Tibial nerve (tissue), 4 donors: ENCODE measurements at places on chromosomes 16 and 17.

GRCh38 chr16:27374221-27374803 is 27.7 kb upstream of the IL21R start:
- no peak for DNase-seq

GRCh38 chr16:3027983-3028715 is 4.3 kb downstream of the THOC6 start:
- DNase-seq, result peak; percentile 49

GRCh38 chr16:56689171-56689570 is 6.9 kb downstream of the MT1X start:
- no peak for DNase-seq

GRCh38 chr16:23502466-23502865 is 7.8 kb downstream of the GGA2 start:
- no peak for DNase-seq

GRCh38 chr17:51914577-51914976 is 243.9 kb downstream of the CA10 start:
- no peak for DNase-seq

DNA sequence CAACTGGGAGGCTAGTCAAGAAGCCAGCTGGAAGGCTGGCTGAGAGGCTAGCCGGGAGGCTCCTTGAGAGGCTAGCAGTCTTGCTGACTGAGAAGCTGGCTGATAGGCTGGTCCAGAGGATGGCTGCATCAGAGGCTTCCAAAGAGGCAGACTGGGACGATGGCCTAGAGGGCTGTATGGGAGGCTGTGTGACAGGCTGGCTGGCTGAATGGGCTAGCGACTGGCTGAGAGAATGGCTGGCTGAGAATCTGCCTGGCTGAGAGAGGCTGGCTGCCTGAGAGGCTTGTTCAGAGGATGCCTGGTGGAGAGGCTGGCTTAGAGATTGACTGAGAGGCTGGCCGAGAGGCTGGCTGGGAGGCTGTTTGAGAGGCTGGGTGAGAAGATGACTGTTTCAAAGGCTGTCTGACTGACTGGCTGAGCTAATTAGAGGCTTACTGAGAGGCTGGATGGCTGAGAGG is 34.8 kb upstream of the ACSM2B start:
- DNase-seq, result no peak

- DNase-seq, result no peak
These were observed 8.7 kb downstream of the BCL7C start for GRCh38 chr16:30885196-30885595.

- DNase-seq, result no peak
These were observed 629 bp downstream of the GEMIN4 start for GRCh38 chr17:751269-752001.

- DNase-seq, result no peak
These were observed 24.0 kb downstream of the IL21R start for GRCh38 chr16:27425961-27426360.

GRCh38 chr17:49845321-49845720 is 2.5 kb downstream of the TAC4 start:
- no peak for DNase-seq

GRCh38 chr16:49015225-49015592 is 266.4 kb downstream of the CBLN1 start:
- no peak for DNase-seq

GRCh38 chr16:88606148-88606757 is 32.1 kb upstream of the IL17C start:
- no peak for DNase-seq

DNA sequence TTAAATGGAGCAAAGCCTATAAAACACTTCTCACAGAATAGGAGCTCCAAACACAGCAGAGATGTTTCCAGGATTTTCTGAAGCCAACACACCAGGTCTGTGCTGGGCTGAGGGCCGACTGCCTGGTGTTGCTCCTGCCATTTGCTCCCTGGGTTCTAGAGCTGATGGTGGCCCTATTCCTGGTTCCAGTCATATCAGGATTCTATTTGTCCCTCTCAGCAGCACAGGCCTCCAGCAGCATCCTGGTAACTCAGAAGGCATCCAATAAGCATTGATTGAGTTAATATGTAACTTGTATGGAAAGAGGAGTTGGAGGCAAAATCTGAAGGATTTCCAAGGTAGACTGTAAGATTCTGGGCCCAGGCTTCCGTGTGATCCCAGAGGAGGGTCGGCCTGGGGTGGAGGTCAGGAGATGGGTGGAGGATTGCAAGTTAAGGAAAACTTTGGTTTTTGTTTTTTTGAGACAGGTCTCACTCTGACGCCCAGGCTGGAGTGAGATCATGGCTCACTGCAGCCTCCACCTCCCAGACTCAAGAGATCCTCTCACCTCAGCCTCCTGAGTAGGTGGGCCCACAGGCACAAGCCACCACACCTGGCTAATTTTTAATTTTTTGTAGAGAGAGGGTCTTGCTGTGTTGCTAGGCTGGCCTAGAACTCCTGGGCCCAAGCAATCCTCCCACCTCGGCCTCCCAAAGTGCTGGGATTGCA is 5.7 kb downstream of the NUPR1 start:
- DNase-seq, result no peak

DNA sequence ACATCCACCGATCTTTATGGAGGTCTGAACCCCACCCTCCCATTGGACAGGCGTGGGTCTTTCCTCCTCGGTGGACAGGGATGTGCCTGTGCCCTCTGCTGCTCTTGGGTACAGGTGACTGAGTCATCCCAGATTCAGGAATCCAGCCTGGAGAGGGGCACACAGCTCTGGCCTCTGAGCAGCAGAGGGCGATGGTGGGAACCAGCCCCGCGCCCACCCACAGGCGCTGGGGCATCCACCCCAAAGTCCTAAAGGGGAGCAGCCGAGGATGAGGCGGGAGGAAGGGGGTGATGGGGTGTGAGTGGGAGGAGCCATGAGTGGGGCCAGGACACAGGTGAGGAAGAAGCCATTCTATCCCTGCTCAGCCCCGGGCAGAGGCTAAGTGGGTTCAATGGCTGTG is 35.0 kb downstream of the ENGASE start:
- no peak for DNase-seq

DNA sequence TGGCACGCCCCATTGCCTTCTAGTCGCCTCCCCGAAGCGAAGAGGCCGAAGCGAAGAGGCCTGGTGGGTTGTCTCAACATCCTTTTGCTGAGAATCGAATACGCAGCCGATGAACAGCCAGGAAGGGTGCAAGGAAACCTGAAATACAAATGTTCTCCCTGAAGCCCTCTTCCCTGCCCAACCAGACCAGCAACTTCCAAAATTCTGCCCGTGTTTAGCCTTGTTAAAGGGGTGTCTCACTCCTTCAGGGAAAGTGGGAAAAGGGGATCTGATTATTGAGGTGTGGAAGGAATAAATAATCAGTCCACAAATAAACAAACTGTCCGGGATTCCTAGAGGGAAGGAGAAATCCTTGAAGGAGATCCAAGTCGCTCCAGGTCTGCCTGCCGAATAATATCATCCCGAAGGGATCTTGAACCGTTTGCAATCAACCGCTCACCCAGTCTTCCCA is 1.4 kb upstream of the FOXC2 start:
- no peak for DNase-seq

DNA sequence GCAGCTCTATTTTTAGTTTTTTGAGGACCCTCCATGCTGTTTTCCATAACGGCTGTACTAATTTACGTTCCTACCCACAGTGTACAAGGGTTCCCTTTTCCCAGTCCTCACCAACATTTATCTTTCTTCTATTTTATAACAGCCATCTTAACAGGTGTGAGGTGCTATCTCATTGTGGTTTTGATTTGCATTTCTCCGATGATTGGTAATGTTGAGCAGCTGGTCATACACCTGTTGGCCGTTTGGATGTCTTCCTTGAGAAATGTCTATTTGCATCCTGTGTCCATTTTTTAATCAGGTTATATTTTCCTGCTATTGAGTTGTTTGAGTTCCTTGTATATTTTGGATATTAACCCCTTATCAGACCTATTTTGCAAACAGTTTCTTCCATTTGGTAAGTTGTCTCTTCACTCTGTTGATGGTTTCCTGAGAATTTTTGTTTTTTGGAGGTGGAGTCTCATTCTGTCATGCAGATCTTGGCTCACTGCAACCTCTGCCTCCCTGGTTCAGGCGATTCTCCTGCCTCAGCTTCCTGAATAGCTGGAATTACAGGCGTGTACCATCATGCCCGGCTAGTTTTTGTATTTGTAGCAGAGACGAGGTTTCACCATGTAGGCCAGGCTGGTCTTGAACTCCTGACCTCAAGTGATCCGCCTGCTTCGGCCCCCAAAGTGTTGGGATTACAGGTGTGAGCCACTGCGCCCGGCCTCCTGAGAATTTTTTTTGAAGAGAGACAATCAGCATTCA is 279.6 kb downstream of the SNX29 start:
- no peak for DNase-seq

DNA sequence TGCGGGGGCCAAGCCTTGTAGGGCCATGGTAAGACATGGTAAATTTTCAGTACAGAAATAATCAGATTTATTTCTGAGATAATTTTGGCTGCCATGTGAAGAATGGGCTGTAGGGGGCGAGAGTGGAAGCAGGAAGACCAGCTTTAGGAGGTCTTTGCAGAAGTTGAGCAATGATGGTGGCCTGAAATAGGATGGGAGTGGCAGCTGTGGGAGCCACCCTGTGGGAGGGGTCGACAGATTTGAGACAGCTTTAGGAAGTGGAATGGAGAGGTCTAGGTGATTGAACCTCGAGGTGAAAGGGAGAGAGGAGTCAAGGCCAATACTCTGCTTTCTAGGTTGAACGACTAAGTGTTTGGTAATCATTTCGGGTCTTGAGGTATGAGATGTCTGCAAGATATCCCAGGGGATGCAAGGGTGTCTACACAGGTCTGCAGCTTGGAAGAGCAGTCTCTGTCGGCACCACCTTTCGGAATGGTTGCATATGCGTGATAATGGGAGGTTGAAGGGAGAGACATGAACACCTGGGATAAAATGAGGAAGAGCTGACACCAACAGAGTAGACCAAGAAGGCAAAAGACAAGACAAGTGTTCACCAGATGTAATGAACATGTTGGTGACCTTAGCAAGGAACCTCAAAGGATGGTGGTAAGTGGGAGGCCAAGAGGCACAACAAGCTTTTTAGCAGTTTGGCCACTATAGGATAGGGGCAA is 4.2 kb upstream of the ATXN7L3 start:
- no peak for DNase-seq

GRCh38 chr17:76704805-76705204 is 6.0 kb downstream of the MXRA7 start:
- DNase-seq, result no peak

DNA sequence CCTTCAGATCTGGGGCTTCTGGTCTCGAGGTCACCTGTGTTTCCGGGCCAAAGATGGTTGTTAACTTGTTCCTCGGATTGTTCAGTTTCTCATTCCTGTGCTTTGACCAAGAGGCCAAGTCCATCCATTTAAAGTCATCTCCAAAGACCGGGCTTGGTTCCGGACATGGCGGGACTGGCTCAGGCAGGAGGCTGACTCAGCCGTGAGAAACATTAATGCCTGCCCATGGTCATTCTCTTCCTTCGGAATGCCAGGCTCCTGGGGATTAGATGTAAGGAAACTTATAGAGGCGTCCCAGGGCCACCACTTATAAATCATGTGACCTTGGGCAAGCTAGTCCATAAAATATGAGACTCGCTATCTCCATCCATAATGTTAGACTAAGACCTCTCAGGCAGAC is 13.6 kb upstream of the NKD1 start:
- no peak for DNase-seq

GRCh38 chr16:80171746-80172145 is 369.0 kb upstream of the DYNLRB2 start:
- DNase-seq, result no peak
